ENCODE measurements at places on chromosomes 13 and 19.

DNA sequence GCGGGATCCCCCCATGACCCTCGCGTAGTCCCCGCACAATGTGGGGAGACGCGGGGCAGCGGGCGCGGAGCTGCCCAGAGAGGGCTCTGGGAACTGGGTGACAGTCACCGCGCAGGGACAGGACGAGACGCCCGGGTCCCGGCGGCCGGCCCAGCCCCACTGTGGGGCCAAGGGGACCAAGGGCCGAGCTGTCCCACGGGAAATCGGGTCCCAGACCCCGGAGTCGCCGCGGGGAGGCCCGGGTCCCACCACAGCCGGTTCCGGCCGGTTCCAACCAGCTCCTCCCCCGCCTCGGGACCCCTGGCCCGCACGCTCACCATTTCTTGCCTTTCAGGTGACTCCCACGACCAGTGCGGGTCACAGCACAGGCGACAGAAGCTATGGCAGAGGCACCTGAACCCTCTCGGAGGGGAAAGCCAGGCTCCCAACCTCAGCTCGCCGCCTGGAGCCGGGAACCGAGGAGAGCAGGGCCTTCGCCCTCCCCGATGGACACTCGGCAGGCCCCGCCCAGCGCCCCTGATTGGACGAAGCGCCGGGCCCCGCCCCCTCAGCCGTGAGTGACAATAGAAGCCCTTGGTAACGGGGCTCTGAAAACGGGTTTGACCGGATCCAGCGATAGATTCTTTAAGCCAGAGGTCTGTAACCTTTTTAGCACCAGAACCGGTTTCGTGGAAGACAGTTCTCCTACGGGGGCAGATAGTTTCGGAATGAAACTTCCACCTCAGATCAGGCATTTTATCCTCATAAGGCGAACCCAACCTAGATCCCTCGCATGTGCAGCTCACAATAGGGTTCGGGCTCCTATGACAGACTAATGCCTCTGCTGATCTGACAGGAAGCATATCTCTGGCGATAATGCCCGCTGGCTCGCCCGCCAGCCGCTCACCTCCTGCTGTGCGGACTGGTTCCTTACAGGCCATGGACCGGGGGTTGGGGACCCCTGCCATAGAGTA is at the start of gene ZNF433:
Gene ZNF433 (minus strand): TSS at position 460 of the 953 bp plus-strand sequence. CDS start 140 bp downstream, at position 320.
- DNase-seq: no peak

DNA sequence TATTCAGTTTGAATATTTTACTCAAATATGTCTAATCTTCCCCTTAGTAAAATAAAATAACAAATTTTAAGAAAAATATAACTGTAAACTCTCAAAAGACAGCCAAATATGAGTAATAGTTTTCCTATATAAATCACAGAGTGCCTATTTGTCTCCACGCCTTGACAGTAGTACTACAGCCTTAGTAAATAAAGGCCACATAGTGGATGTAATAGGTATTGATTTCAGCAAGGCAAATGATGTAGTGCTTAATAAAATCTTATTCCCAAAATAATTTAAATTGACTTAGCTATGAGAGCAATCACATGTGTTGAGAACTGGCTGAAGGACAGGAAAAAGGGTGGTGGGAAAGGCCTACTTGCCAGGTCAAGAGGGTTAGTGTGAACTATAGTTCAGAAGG is 747.2 kb downstream of the OLFM4 start:
- DNase-seq: no peak

DNA sequence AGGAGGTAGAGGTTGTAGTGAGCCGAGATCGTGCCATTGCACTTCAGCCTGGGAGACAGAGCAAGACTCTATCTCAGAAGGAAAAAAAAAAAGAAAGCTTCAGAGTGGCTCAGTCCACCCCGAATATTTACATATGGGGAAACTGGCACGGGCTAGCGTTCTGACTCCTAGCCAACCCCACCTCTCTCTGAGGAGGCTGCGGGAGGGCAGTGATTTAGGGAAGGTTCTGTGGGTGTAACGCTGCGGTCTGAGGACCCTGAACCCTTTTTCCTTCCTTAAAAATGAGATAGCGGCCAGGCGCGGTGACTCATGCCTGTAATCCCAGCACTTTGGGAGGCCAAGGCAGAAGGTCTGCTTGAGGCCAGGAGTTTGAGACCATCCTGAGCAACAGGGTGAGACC is 5.0 kb downstream of the LRRC25 start:
- DNase-seq: no peak

GRCh38 chr19:3398114-3398899 is 31.9 kb downstream of the NFIC start:
- DNase-seq: no peak

DNA sequence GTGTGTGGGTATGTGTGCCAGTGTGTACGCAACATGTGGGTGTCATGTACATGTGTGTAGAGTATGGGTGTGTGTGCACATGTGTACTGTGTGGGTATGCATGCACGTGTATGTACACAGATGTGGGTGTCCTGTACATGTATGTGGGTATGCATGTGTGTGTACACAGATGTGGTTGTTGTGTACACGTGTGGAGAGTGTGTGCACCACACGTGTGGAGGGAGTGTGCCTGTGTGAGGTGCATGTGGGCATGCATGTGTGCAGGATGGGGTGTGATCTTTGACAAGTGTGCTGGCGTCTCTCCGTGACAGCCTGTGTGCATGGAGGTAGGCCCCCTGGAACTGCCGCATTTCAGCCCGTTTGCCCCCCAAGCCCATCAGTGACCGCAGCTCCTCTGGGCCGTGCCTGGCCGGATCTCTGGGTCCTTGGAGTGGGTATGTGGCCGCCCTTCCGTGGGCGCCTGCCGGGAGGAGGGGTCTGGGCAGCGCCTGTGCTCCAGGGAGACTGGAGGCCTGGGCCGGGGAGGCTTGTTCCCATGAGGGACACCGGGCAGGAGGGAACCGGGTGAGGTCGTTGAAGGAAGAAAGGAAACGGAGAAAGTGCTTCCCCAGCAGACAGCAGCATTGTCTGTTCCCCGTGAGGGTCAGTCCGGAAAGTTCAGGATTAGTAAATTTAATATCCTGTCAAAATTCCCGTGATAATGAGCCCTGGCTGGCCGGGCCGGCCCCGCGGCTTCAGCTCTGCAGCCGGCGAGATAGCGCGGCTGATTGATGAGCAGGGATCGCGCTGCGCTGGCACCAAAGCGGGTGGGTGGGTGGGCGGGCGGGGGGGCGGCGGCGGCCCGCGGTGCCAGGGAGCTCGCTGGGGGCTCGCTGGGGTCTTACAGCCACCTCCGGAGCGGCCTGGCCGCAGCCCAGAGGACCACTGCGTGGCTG is 91.1 kb upstream of the SOX1 start:
- no peak for DNase-seq

Measured in HAP-1 (cell line).